ENCODE measurements at places on chromosomes 12 and 14. TPM values are rescaled to one million over a fixed set of nuclear protein-coding genes. Genes with fewer than 3 reads are reported as not detected.

SPX gene
- total RNA-seq: 1.9 TPM

TAS2R14 gene
- total RNA-seq: 1.6 TPM

CLBA1 gene
- total RNA-seq: 6.6 TPM

FERMT2 gene
- 86.3 TPM for total RNA-seq

KRT4 gene
- total RNA-seq: not detected

TMEM233 gene
- total RNA-seq: 0.62 TPM

SERPINA9 gene
- not detected for total RNA-seq

GLT1D1 gene
- not detected for total RNA-seq

GPR132 gene
- not detected for total RNA-seq

AMDHD1 gene
- not detected for total RNA-seq
